ENCODE measurements at places on chromosomes 7 and 10.

- DNase-seq = no peak
These were observed 152.2 kb downstream of the ARL4A start for GRCh38 chr7:12839508-12840153.

GRCh38 chr10:71984126-71984808 is 20.1 kb downstream of the CHST3 start:
- no peak for DNase-seq

GRCh38 chr7:55050281-55050680 is 31.5 kb downstream of the EGFR start:
- no peak for DNase-seq

GRCh38 chr7:65746398-65746669 is 126.5 kb upstream of the VKORC1L1 start:
- DNase-seq = no peak

- DNase-seq = no peak
These were observed 181.2 kb downstream of the MYOF start for GRCh38 chr10:93300981-93301380.

DNA sequence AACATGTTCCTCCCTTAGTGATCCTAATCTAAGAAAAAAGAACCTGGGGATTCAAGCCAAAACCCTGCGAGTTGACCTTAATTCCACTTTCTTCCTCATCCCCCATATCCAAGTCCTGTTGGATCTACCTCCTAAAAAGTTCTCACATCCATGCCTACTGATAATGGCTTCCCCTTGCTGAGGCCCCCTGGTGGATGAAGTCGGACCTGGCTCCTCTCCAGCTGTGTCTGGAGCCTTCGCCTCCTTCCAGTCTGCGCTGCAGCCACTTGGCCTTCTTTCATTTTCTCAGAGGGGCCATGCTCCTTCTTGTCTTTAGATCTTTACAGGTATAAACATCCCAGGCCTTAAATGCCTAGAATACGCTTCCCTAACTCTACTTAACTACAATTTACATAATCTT is 8.1 kb downstream of the PDE1C start:
- DNase-seq = peak; percentile 7

DNA sequence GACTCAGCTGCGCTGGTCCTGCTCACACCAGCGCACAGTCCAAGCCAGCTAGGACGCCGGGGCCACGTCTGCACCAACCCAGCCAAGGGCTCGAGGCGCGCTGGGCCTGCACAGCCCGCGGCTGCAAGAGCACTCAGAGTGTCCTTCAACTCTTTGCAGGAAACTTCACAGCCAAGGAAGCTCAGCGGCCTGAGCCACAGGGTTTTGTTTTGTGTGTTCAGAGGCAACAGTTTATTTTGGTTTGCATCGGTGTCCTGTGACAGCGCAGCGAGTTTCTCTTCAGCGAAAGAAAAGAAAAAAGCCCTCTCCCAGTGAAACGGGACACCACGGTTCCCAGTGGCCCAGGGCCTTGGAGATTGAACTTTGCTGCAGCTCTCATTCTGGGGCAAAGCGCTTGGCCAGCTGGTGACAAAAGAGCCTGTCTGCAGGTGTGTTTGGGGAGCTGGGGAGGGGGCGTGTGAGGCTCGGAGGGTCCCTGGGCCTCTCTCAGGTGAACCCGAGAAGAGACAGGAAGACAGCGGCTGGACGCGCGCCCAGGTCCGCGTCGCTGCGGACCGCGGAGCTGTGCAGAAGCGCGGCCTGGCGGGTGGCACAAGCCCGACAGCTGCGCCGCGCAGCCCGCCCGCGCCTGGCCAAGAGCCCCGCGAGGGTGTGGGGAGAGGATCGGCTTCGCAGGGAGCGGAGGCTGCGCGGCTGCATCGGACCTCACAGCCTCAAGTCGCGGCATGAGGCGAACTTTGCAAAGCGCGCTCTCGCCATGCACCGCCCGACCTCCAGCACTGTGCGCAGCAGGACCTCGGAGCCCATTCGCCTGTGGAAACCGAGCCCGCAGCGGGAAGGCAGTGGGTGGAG is 922 bp downstream of the CXCL12 start:
- DNase-seq = no peak

DNA sequence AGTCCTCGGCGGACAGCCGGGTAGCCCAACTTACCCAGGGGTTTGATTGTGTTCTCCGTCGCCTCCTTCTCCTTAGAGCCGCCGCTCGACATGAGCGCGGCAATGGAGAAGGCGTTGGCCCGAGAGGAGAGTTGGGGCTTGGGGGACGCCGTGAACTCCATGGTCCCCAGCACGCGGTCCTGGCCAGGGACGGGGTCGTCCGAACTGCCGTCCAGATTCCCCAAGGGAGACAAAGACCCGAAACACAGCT is 515 bp downstream of the TBX20 start:
- no peak for DNase-seq

DNA sequence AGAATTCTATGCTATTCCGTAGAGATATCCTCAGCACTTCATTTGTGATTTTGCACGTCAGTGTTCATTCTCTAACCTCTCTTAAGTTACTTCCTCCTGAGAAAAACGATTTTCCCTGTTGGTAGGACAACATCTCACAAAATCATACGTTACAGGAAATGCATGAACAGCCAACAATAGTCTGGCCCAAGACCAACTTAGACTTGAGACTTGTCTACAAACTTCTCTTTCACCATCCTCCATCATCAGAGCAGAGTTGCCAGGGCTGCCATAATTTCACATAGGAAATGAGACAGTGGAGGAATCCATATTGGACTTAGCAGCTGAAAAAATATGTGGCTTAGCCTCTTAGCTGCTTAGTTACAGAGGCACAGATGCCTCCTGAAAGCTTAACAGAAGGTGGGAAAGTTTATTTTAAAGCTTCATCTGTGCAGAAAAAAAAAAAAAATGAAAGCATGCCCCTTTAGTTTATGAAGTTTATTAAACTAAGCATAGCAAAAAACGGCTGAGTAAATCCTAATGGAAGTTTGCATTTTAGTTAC is 222.5 kb upstream of the CACNA2D1 start:
- DNase-seq = no peak

DNA sequence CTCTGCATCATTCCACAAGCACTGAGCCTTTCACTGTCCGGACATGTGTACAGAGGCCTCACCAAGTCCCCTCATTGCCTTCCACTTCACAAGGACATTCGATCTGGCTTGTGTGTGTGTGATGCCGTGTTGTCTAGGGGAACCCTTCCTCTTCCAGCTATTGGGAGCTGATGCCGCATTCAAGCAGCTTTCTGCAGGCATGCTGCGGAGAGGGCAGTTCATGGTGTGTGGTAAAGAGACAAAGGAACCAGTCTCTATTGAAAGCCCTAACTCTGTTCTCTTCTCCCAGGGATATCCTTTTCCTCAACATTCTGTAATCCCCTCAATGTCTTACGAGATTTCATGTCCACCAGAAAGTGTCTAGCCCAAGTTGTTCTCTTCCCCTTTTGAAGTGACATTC is 141.6 kb downstream of the ALOX5 start:
- no peak for DNase-seq

DNA sequence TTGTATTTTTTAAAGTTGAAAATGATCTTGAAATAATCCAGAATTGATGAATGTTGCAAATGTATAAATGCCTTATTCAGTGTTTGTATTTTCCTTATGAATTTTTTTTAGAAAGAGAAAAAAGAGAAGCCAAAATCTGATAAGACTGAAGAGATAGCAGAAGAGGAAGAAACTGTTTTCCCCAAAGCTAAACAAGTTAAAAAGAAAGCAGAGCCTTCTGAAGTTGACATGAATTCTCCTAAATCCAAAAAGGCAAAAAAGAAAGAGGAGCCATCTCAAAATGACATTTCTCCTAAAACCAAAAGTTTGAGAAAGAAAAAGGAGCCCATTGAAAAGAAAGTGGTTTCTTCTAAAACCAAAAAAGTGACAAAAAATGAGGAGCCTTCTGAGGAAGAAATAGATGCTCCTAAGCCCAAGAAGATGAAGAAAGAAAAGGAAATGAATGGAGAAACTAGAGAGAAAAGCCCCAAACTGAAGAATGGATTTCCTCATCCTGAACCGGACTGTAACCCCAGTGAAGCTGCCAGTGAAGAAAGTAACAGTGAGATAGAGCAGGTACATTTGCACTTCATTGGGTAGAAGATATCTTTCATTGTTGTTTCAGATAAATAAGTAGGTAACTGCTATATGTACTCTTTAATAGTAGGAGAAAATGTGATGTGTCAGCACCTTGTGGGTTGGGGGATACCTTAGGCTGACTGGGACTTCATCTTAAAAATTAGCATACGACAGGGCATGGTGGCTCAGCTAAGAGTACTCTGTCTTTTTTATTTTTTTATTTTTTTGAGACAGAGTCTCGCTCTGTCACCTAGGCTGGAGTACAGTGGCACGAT is 3.9 kb downstream of the DDX21 start:
- DNase-seq = no peak

Measured in activated CD4-positive, alpha-beta T cell treated with anti-CD3 and anti-CD28 coated beads, Interleukin-2, amount 10 ng/mL, durations not matched to agents 7 days and 5 days (primary cell).